Activated CD4-positive, CD25-positive, alpha-beta regulatory T cell treated with anti-CD3 and anti-CD28 coated beads, Interleukin-2, amount 50 U/mL, for 24 hours (primary cell): ENCODE measurements at places on chromosomes 1 and 21.

GRCh38 chr1:27049607-27050006 is 37.0 kb upstream of the TENT5B start:
- ATAC-seq = no peak

- peak; percentile 12 for ATAC-seq
Observed at GRCh38 chr1:230067419-230067870, 407 bp downstream of the GALNT2 start.

- ATAC-seq = peak; percentile 70
Observed at GRCh38 chr1:175338387-175339135, 146.0 kb upstream of the KIAA0040 start.

DNA sequence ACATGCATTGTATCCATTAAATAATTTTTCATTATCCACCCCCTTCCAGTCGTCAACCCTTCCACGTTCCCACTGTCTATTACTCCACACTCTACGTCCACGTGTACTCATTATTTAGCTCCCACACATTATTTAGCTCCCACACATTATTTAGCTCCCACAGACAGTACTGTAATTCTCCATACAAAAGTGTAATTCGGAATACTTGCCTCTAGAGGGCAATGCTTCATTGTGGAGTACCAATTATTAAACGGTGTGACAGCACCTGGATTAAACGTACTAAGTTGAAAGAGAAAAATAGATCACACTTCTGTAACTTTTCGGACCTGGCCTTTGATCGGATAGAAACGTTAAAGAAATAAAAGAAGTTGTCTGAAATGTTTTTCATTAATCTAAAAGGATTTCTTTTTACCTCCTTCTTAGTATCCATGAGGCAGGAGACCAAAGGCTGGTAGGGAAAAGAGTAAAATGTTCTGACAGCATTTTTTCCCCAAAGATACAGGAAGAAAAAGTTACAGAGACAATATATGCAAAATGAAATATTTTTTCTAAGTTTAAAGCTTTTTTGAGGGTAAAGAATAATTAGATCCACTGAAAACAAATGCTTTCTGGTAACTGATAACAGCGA is 99.2 kb downstream of the LHX8 start:
- ATAC-seq = peak; percentile 38

DNA sequence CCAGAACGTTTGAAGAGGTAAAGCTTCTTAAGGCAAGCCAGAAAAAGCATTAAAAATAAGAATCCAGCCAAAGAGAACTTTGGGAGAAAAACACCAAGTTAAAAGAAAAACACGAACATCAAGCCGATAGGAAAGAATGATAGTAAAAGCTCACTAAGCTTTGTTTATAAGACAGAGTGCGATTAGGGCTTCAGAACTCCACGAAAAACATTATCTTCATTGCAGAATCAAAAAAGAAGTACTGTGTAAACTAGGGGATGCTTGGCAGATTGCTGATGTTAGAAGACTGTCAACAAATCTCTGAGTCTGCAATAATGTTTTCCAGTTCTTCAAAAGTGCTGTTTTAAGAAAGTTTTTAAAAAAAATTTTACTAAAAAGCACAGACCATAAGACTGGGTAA is 30.2 kb downstream of the ADAMTS5 start:
- ATAC-seq = no peak

DNA sequence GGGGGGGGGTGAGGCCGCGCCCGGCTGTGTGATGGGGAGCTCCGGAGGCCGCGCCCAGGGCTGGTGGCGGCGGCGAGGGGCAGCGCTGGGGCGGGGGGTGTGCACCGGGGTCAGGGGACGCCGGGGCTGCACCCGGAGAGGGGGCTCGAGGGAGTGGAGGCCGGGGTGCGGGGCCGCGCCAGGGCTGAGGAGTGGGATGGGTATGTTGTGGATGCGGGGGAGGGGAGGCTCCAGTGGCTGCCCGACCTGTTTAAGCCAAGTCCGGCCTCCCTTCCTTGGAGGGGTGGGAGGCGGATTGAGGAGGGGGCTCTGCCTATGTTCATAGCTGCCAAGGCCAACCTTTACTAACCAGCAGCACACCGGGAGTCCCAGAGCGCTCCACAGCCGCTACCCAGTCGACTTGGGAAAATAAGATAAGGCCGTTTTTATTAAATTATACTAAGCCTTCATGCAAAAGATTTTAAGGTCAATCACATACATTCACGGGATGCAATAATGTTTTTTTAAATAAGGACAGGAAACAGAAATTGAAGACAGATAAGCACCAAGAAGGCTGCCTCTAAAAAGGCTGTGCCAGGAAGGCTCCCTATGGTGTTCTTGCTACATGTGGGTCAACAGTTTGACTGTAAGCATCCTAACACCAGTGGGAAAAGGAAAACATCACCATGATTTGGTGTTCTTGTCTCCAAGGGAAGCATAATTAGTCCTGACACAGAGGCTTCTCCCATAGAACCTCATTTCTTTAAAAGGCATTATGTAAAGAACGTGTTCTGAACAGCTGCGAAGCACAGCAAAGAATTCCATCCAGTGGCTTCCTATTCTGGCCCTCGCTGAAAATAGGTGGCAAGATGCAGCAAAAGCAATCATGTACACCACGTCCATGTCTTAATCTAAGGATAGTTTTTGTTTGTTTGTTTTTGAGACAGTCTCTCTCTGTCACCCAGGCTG is 626 bp upstream of the HLCS start:
- ATAC-seq = no peak

- ATAC-seq = no peak
Observed at GRCh38 chr1:110307239-110307974, 31.8 kb upstream of the RBM15 start.
